ENCODE measurements at places on chromosomes 4 and X.

DNA sequence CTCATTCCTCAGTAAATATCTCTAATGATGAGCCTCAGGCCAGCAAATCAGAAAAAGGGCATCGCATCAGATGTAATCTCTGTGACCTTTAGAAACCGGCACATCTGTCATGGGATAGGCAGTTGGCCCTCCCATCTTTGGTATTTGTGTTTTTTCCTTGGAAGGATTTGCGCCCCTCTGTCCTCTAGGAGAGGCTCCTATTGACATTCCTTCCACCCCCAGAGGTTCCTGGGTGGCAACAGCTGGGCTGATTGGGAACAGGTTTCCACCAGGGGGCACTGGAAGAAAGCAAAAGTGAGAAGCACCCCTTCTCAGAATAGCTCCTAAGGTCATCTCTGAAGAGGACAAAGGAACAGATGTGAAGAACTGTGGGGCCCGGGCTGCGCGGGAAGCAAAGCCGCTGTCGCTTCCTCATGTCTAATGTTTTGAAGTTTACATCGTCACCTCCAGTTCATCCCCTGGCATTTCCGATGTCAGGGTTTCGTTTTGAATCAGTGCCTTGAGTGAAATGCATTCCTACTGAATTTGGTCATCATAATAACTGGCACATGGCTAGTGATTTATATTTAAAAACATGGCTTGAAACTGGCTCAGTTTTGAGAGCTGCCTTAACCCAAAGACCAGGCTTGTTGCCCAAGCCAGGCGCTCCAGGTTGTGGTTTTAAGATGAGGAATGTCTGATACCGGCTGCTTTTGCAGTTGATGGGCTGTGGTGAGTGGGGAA lies 6.2 kb downstream of the TXK start:
- peak; percentile 56 for DNase-seq

DNA sequence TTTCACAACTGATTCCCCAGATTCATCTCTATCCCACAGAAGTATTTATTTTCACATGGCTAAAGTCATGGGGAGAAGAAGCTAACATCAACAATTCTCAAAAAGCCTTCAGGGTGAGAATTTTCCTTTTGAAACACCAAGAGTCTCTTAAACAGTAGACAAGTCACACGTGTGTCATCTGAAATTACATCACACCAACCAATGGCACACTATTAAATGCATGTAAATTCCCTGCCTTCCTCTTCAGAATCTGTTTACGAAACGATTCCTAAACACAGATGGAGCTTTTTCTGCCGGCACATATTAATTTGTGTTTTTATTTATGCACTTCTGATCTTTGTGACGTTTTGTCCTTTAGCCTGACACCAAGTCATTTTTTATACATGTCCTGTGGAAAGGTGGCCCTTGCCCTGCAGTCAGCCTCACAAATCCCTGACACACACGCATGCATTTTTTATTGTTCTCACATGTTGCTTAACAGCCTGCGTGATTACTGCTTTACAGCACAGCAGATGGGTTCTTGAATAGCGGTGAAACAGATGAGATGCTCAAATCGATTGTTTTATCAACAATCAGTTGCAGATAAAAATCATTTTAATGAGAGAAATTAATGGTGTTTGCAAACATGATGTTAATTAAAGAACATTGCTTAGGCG lies 735.9 kb upstream of the TENM3 start:
- DNase-seq, result no peak

DNA sequence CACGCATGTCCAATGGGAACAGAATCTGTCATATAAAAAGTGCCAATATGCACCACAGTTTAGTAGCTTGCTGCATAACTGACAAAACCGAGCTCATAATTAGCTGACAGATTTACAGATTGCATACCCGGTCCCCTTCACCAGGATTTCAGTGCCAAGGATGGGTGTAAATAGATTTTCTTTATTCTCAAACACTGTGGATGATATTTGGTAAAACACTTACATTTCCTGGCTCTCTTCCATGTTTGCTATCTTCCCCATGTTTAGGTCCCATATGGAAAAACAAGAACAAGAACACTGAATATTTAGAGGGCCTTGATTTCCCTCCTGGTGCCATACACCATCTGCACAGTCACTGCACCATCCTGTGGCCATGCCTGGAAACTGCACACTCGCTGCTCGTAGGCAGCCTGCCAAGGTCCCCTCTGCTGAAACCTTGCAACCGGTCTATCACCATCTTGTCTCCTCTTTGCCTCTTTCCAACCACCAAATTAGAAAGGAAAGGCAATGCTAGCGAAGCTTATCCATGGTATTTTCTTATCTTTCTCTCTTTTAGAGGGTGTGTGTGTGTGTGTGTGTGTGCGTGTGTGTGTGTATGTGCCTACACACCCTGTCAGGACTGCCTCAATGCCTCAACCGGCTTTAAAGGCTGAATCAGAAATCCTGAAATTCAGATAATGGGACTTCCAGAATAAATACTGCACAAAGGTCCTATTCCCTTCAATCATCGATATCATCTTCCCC lies 124.2 kb upstream of the MBNL3 start:
- DNase-seq, result peak; percentile 26

DNA sequence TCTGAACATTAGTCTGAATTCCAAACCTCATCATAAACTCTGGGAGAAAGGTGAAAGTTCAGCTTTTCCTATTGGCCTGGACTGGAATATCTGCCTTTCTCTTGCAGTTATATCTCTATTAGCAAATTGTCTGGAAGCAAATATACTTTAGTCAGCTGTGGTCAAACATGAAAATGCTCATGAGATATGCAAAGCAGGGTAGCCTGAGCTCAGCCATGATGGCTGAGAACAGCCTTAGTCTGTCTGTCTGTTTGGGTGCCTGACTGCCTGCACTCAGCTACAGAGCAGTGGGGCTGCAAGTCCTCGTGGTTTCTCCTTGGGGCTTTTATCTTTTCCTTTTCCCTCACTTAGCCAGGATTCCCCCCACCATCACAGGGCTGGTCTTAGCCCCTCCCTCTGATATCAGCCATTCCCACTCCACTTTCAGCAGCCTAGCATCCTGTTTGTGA lies 19.5 kb upstream of the PGRMC2 start:
- DNase-seq, result no peak

DNA sequence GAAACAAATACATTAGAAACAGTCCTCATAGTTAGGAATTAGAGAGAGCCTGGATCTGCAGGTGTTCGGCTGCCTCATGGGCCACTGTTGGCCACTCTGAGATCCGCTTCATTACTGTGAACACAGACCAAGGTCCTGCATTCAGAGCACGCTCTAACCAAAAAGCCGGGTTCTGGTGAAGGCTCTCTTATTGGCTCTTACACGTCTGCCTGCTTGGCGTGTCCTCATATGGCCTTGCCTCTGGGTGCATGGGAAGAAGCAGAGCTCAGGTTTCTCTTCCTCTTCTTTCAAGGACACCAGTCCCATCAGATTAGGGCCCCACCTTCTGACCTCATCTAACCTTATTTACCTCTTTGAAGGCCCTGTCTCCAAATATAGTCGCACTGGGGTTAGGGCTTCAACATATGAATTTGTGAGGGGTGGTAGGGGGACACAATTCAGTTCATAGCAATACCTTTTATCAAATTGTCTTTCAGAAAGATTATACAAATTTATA lies 37.1 kb upstream of the ELF2 start:
- DNase-seq, result no peak

DNA sequence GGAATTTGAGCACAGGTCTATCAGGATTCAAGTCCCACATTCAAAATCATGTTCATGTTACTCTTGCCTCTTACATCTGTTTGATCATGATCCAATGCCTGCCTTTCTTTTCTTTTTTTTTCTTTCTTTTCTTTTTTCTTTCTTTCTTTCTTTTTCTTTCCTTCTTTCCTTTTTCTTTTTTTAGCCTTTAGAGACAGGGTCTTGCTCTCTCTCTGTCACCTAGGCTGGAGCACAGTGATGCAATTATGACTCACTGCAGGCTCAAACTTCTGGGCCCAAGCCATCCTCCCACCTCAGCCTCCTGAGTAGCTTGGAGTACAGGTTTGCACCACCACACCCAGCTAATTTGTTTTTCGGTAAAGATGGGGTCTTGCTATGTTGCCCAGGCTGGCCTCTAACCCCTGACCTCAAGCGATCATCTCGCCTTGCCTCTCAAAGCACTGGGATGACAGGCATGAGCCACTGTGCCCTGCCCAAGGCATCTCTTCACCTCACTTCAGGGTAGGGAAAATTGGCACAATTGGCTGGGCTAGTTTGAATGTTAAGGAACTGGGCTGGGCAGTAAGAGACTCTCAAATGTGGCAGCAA lies 359.2 kb downstream of the FBXW7 start:
- DNase-seq, result no peak

- DNase-seq, result no peak
Measured at GRCh38 chr4:110085131-110085530, 113.3 kb downstream of the ELOVL6 start.

DNA sequence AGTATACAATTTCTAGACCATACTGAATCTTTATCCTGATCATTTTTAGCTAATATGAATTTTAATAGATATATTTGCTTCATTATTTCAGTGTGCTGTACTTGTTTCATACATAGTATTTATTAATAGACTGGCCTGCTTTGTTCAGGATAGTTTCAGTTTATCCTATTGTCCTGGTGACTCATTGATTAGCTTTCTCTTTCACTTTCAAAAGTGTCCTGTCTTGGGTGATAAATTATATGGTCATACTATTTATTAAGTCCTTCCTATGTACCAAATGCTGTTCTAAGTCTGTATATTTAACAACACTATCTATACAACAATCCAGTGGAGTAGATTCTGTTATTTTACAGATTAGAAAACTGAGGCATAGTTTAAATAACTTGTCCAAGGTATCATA lies 153.8 kb upstream of the RAPGEF2 start:
- DNase-seq, result no peak

GRCh38 chr4:2882341-2882740 lies 38.7 kb downstream of the ADD1 start:
- DNase-seq, result no peak

- DNase-seq, result no peak
Measured at GRCh38 chrX:134600714-134601113, 57.6 kb downstream of the PLAC1 start.

DNA sequence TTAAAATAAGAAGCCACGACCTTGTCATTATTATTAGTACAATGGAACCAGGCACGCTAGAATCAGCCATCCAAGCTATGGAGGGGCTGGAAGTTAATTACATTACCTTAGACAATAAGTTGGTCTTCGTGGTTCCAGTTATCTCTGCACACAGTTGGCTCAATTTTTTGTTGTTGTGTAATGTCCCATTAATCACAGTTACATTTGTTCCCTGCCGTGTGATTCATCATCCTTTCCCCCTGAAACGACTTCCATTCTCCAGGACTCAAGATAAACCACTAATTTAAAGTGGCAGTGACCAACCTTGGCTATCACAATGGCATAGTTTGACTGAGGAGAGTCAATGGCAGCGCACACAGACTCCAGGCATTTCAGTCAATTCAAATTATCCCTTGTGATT lies 905.0 kb downstream of the RAB28 start:
- no peak for DNase-seq

DNA sequence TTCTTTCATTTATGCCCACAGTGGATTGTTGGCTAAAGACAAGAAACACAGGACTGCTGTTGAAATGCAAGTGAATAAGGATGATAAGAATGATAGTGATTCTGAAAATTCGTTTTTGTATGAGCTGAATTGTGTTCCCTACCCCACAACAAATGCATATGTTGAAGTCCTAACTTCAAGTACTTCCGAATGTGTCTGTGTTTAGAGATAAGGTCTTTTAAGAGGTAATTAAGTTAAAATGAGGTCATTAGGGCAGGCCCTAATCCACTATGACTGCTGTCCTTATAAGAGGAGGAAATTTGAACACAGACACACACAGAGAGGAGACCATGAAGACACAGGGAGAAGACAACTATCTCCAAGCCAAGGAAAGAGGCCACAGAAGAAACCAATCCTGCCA lies 126.6 kb upstream of the ACSL4 start:
- no peak for DNase-seq

DNA sequence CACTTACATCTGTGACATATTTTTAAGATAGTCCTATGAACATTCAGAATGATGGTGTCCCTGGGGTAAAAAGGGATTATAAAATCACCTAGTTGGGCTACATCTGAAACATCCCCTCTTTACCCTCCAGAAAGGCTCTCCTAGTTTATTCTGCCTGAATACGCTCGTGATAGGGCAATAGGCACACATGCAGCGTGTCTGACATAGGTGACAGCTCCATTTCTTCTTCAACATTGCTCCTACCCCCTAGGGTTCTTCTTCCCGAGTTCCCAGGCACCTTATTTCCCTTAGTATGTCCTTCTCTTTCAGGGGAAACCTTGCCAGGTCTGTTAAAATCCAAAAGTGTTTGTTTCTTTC lies 27.1 kb upstream of the CFAP299 start:
- no peak for DNase-seq

DNA sequence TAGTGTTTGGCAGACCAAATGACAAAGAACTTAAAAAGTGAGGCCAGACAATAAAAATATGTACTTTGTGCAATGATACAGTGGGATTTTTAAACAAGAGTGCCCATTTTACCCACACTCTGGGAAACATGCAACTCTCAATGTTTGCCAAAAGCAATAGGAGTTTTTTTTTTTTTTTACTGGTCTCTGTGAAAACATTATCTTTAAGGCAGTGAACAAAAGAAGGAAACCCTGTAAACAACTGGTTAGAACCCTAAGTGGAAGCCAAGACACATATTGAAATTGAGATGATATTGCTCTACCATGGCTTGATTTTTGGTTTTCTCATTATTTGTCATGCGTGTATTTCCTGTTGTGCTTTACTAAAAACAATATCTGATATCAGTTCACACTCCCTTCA lies 67.2 kb upstream of the PPP3CA start:
- DNase-seq, result no peak

DNA sequence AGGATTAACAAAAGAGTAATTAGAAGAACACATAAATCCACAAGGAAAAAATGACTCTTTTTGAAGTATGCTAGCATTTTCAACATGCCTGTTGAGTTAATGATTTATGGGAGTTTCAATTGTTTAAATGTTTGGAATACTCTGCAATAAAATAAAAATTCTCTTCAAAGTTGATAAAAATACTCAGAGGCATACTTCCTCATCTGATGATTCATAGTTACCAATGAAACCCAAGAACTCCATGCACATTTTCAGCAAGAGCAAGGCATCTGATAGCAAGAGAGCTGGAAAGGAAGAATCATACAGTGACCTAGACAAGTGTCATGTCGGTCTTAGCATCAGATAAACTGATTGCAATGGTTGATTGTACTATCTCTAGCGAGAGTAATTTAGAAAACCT lies 443.7 kb upstream of the ATOH1 start:
- DNase-seq, result no peak
